ENCODE measurements at places on chromosomes 16 and 17.
A peak's percentile ranks its signal among the peaks of the same experiment; 100 is the strongest.

GRCh38 chr17:19264681-19265080 lies 27.5 kb downstream of the EPN2 start:
- no peak for DNase-seq

GRCh38 chr16:13873835-13874438 lies 46.0 kb upstream of the ERCC4 start:
- DNase-seq = peak; percentile 23

GRCh38 chr16:8861563-8862308 lies 7.1 kb downstream of the CARHSP1 start:
- DNase-seq = peak; percentile 23

- DNase-seq = no peak
These were observed 412.2 kb downstream of the ZFHX3 start for GRCh38 chr16:72635694-72636093.

GRCh38 chr16:61909074-61909473 lies 127.2 kb downstream of the CDH8 start:
- no peak for DNase-seq

DNA sequence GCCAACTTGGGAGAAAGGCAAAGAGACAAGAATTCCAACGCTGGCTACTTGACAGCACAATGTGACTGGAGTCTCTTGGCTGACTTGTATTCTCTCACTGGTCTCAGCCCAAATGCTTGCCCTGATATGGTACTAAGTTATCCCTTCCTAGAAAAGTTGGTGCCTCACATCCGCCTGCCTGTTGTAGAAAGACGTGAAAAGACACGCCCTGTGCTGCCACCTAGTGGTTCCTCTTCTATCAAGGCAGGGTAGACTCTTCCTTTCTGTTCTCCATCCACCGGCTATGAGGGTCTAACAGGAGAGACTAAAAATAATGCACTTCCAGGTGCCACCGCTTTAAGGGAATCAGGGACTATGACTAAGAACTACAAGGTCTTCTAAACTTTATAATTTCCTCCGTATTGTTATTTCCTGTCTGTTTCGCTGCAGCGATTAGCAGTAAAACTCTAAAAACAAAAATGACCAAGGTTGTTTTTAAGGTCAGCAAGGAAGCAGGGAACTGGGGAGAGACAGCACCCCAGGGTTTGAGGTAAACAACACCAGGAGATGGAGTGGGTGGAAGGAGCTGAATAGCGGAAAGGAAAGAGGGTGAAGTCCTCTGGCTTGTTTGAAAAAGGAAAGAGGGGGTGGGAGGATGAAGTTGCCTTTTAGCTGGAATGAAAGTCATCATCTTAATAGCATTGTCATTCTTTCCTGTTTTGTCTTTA lies 109.5 kb downstream of the YPEL2 start:
- DNase-seq = peak; percentile 89

- no peak for DNase-seq
These were observed 1.3 kb downstream of the MPP3 start for GRCh38 chr17:43831633-43832032.

DNA sequence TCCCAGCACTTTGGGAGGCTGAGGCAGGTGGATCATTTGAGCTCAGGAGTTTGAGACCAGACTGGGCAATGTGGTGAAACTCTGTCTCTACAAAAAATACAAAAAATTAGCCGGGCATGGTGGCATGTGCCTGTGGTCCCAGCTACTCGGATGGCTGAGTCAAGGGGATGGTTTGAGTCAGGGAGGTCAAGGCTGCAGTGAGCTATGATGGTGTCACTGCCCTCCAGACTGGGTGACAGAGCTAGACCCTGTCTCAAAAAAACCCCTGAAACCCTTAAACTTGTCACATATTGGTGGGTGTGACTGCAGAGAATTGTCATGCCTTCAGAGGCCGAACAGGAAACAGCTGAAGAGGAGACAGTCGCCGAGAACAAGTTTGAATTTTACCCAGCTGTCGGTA lies 13.4 kb downstream of the RPTOR start:
- no peak for DNase-seq
